ENCODE measurements at places on chromosomes 5 and 9.

DNA sequence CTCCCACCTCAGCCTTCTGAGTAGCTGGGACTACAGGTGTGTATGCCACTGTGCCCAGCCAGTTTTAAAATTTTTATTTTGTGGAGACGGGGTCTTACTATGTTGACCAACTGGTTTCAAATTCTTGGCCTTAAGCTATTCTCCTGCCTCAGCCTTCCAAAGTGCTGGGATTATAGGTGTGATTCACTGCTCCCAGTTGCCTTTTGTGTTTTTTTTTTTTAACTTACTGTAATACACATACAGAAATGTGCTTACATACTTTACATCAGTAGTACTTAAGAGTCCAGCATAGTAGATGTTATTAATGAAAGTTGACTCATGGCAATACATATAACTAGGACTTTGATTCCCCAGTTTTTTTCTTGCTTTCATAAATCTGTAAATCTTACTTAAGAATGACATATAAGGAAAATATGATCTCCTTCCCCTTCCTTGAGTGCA is 4.7 kb downstream of the MAN2A1 start:
- peak; percentile 3 for DNase-seq

DNA sequence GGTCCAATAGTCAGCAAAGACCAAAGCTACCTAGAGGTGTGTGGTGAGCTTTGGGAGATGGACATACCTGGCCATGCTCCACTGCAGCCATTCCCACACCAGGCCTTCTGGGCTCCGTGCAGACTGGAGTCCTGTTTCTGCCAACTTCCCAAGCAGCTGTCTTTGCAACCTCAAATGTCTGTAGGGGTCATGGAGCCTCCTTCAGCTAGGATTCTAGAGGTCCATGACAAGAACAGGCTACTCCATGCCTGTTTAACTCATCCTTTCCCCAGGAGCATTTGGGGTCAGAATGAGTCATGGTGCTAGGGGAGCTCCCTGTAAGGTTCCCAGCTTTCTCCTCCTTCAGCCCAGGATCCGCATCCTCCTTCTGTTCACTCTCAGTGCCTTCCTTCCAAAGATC is 17.1 kb downstream of the VPS13A start:
- DNase-seq: peak; percentile 28

- DNase-seq: no peak
These were observed 69.2 kb upstream of the FBXW11 start for GRCh38 chr5:172075656-172076055.

- DNase-seq: no peak
These were observed 141.2 kb upstream of the SLC28A3 start for GRCh38 chr9:84481636-84482218.

- no peak for DNase-seq
These were observed 2.8 kb downstream of the ADCY2 start for GRCh38 chr5:7398596-7399280.

DNA sequence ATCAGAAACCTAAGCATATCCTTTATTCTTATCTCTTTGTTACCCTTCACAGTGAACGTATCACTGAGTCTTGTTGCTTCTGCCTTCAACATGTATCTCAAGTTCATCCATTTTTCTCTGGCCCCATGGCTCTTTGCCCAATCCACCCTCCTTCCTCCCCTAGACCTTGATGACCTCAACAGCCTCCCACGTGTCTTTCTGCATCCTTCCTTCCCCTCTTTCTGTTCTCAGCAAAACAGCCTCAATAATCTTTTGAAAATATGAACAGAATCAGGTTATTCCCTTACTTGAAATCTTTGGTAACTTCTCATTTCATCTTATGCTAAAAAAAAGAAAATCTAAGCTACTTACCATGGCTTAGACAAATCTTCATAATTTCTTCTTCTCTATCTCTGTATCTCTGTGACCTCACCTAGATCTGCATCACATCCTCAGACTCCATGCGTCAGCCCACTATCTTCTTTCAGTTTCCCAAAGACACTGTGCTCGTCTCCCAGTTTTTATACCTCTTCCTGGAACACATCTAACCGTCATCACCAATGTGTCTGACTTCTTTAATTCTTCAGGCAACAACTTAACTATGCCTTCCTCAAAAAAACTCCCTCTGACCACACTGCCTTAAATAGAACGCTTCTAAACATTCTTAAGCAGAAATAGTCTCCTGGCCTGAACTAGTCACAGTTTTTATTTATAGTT is 208.0 kb downstream of the PARP8 start:
- no peak for DNase-seq

DNA sequence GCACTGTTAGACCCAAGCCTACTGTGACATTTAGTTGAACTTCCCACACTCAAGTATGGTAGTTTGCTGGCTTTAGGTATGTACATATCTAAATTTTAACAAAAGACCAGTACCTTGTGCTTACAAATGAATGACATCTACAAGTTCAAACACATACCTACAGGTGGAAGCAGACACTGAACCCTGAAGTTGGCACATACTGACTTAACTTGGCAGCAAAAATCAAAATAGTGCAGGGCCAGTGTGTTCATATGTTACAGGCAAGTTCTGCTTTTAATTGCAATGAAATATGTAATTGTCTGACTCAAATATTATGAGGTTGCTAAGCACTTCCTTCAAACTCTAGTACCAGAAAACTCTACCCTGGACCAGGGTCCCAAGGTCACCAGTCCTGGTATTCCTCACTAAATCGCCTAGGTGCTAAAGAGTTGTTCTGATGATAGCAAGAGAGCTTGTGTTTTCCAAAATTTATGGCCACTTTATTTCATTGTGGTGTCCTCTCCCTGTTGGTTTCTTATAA is 77.4 kb downstream of the MEGF10 start:
- no peak for DNase-seq

- DNase-seq: peak; percentile 20
These were observed 2039.7 kb upstream of the WWC1 start for GRCh38 chr5:166251786-166252185.

DNA sequence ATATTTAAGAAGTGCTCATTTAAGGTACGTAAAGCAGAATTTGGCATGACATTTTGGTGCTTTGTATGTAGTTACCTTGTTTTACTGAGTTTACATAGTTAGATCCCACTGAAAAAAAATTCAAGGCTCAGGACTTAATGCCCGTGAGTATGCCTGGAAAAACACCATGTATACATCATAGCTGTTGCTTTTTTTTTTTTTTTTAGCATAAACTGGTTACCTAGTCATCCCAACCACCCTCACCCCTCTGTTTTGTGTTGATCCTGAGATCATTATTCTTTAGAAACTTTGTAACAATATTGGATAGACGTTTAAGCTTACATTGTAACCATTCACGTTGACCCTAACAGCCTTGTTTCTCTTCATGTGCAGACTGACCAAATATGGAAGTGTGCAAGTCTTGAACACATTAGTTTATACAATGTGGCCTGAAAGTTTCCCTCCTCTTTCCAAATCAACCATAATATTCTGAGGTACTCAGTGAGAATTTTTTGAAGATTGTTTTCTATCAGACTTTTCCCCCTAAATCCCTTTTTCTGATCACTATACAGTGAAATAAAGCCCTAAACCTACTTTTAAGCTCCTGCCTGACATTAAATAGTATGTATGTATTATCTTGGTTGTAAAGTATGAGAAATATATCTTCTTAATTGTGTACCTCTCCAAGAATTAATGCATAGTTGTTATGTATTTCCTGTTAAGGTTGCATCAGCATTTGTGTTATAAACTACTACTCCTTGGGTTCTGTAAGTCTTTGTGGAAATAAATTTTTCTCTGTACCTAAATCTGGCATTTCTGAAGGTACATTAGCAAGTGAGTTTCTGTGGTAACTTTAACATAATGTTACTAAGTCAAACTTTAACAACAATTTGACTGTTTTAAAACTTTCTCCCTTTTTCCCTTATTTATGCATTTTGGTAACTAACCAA is 4.4 kb downstream of the RABGAP1 start:
- DNase-seq: no peak

GRCh38 chr5:28779161-28779754 is 1740.9 kb upstream of the CDH9 start:
- peak; percentile 27 for DNase-seq

DNA sequence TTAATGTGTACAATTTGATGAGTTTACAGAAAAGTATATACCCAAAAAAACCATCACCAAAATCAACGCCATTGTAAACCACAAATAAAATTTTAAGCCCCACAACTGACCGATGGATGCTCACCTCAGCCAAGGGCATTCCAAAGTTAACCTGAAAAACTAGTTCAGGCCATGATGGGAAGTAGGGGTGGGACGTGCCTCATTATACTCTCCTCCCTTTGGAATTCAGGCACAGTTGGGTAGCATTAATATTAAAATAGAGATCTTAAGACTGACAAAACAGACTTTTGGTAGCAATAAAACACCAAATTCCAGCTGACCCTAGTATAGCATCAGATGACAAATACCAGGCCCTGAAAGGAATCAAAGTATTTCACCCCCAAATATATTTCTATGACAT is 129.0 kb downstream of the CDH18 start:
- no peak for DNase-seq

DNA sequence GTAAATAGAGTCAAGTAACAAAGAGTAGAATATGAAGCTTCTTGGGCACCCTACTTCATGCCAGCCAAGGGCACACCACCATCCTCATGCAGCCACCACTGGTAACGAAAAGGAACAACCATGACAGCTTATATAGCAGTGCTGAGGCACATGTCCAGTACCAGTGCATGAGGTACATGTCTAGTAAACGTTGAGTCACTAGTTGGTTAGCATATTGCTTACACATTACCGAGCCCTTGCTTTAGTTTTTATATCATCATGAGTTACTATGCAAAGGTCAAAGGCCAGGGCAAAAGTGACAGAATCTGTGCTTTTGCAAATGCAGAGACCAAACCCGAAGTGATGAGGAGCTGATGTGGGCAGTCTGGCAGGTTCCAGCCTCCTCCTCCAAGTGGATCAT is 147.1 kb upstream of the MAP1B start:
- no peak for DNase-seq

GRCh38 chr5:51811883-51812471 is 428.7 kb downstream of the ISL1 start:
- no peak for DNase-seq

GRCh38 chr5:130868186-130868840 is 296.7 kb downstream of the HINT1 start:
- DNase-seq: no peak

DNA sequence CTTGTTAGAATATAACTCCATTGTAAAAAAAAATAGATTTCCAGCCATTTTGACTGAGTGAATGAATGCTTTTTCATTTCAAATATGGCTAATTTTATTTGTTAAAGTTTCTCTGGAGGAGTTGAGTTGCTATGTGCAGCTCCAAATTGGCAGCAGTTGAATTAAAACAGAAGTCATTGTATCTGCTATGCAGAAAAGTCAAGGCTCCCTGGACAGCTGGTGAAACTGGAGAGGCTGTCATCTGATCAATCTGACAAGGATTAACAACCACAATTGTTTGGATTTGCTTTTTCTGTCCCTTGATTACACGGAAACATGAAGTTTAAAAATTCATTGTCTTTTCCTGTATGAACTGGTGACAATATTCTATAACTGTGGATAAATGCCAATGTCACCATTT is 713.9 kb downstream of the EFNA5 start:
- no peak for DNase-seq

DNA sequence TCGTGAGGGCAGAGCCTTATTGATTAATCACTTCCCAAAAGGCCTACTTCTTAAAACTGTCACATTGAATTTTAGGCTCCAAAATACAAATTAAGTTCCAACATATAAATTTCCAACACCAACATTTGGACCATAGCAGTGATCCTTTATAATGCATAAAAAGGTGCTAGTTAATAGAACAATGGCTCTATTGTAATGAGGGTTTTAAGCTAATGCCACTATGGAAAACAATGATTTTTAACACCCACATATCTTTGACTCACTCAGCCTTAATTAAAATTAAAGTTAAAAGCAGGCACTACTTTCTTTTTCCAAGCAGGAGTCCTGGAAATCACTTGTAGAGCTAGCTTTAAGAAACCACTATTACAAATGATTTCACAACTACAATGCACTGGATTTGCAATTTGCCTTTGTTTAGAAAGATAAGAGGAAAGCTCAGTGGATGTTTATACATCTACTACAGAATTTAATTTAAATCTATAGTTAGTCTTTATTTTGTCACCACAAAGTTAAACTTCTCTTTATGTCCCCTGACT is 41.8 kb downstream of the DPYSL3 start:
- DNase-seq: no peak

DNA sequence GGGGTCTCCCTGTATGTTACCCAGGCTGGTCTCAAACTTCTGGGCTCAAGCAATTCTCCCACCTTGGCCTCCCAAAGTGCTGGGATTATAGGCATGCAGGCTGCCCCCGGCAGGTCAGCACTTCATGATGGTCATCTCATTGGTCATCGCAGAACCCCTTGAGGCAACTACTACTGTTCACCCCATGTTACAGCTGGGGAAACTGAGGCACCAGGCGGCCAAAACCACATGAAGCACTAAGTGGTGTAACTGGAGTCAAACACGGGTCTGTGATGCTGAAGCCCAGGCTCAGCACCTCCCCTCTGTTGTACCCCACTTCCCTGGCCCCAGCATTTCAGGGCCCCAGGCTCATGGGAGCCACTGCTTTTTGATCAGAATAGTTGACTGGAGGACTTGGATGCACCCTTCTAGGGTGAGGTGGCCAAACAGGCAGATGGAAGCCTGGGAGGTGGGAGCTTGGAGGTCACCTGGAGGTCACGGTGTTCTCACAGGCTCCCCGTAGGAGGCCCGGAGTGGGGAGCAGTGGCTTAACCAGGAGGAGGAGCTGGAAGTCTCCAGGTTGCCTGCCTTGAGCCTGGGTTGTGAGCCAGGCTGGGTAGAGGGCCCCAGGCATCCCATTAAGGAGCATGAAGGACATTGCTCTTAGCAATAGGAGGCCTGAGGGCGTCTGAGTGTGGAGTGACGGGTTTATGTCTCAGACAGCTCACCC is 57.3 kb upstream of the RPL26L1 start:
- no peak for DNase-seq

- DNase-seq: no peak
These were observed 6.1 kb downstream of the PRDM6 start for GRCh38 chr5:123094919-123095797.

DNA sequence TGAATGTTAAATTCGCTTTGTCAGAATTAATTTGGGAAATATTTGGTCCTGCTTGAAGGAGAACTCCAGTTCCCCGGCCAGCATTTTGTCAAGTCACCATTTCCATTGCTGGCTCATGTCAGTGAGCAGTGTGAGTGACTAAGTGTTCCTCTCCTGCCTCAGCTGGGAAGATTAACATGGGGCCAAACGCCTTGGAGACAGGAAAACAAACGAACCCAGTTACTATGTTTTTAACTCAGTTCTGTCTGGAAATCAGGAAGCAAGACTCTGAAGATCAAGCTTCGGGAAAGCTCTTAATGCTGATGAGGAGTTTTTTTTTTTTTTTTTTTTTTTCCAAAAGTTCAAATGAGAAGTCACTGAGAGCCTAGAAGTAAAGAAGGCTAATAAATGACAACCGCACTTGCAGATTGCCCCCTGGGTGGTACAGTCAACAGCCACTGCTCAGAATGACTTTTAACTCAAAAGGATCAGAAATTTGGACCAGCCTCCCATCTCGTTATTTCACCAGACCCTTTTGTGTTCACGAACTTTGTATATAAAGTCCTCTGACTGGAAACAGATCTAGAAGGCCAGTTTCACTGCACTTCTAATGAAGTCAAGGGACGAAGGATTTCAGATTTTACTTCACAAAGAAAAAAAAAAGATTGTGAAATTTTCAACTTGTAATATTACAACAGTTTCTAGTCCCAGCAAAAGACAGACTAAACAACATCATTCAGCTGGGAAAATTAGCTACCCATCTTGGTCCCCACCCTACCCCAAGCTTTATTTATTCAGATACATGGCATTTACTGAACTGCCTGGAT is 121.3 kb downstream of the LHFPL2 start:
- DNase-seq: peak; percentile 92

- DNase-seq: no peak
These were observed 23.5 kb downstream of the GKAP1 start for GRCh38 chr9:83794051-83794450.
